ENCODE measurements at places on chromosomes 5 and 9.

- DNase-seq, result no peak
Observed at GRCh38 chr5:166716856-166717492, 1574.5 kb upstream of the WWC1 start.

GRCh38 chr5:45643056-45643455, 53.1 kb downstream of the HCN1 start:
- DNase-seq, result no peak

DNA sequence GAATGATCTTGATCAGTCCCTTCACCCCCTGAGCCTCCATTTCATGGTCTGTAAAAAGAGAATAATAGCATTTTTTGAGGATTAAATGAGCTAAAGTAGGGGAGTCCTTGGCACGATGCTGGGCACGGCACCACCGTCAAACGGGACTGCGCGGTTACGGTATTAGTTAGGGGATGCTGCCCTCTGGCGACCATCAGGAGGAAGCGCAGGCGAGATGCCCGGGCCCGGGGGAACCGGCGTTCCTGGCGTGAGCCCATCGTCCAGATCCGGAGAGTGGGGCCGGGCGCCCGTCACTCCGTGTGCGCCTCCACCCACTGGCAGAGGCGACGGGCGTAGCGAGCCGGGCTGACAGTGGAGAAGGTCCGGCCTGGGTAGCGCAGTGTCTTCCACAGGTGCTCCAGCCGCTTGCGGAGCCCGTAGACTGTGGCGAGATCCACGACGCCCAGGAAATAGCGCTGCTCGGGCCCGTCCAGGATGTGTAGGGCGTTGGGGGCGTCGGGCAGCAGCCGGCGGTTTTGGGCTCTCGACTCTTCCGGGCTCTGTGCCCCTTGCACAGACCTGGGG, 4.8 kb upstream of the ST6GALNAC4 start:
- DNase-seq, result peak; percentile 83

DNA sequence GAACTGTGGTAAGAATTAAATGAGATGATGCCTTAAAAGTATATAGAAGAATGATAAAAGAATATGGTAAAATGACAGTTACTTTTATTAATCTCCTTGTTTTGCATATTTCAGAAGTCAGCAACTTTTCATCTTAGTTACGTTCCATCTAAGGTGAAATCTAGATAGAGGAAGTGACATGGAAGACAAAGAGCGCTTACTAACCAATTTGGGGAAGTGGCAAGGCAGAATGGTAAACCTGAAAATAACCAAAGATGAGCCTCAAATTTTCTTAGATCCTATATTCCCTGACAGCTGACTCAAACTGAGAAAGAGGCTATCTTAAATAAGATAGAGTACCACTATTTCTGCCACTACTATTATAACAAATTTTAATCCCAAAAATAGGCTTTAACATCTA, 52.5 kb downstream of the FGF10 start:
- DNase-seq, result no peak

DNA sequence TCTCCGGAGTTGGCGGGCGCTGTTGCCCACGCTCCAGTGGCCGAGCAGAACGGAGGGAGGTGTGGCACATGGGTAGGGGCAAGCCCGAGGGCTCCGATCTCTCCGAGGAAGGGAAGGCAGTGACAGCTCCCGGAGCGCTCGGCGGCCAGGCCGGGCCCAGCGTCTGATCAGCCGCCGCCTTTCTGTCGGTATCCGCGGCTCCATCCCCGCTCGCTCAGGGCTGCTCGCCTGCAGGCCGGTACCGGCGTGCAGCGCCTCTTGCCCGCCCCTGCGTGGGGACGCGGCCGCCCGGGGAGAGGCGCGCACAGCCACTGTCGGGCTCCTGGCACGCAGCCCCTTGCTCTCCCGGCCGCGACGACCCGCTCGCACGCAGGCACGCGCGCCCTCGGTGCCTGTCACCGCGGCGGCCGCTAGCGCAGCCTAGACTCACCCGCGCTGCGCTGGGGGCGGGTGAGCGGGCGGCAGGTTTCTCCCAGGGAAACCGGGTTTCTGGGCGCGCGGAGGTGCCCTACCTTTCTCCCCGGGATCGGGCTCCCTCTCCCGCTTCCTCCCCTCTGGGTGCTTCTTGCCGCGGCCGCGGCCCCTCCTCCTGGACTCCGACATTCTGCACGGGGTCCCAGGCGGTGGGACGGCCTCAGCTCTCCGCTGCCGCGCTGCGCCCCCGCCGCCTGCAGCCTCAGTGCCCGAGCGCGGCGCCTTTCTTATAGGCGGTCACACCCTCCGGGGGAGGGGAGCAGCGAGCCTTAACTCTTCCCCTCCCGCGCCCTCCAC, 108.4 kb downstream of the PSD2 start:
- no peak for DNase-seq

DNA sequence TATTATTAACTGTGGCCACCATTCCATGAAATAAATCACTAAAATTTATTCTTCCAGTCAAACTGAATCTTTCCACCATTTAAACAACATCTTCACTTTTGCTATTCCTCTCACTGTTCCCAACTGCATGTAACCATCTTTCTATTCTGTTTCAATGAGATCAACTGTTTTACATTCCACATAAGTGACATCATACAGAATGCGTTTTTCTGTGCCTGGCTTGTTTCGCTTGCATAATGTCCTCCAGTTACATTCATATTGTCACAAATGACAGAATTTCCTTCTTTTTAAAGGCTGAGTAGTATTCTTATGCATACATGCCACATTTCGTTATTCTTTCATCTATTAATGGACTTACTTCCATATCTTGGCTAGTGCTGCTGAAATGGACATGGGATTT, 738.2 kb downstream of the SEMA5A start:
- no peak for DNase-seq

GRCh38 chr9:34343090-34343489, 13.7 kb downstream of the NUDT2 start:
- DNase-seq, result no peak

DNA sequence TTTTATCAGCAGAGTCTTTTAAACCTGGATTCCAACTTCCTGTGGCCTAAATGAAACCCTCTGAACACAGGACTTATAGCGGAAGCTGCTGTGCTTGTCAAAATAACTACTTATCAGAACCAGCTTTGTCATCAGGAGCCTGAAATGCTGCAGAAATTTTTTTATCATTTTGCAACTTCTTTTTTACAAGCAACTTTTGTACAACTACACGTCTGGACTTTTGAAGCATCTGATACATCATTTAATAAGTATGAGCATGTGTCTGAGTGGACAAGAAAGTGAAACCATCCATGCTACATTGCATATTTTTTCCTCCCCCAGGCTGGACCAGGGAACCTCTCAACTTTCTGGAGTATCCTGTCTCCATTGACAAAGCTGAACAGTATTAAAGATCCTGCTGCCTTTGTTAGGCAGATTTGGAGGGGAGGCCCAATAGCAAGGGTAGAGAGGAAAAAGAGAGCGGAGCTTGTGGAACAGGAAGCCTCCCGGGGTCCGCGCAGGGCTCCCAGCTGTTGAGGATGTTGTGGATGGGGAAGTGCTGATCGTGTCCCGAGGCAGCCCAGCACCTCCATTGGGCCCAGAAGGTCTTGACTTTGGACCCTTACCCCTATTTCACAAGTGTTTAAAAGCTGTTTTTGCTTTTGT, 196.6 kb downstream of the MSX2 start:
- DNase-seq, result no peak

- no peak for DNase-seq
Observed at GRCh38 chr5:92470770-92471169, 1087.7 kb upstream of the ARRDC3 start.

DNA sequence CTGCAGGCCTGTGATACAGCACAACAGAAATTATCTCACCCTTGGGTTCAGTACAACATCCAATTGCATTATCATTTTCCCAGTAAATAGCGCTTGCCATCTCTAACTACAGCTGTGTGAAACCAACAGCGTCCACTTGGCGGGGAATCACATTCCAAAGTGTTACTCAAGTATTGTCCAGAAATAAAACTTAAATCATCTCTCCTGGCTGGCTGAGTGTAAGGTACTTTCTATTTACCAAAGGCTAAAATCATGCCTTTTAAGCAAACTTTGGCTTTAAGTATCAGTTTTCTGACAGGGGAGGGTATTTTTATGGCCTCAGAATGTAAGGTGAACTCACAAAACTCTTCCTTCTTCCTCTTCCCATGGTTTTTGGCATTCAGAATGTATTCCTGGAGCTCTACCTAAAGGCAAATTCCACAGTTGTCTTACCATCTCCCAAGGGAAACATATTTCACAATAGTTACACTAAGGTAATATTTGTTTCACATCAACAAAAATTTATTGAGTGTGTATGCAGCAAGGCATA, 205.6 kb upstream of the MPDZ start:
- no peak for DNase-seq

GRCh38 chr9:108812396-108813025, 43.3 kb downstream of the ACTL7B start:
- no peak for DNase-seq

GRCh38 chr9:109914280-109915027, 134.5 kb downstream of the PALM2AKAP2 start:
- no peak for DNase-seq

- DNase-seq, result no peak
Observed at GRCh38 chr5:90220554-90220953, 189.0 kb downstream of the CETN3 start.

DNA sequence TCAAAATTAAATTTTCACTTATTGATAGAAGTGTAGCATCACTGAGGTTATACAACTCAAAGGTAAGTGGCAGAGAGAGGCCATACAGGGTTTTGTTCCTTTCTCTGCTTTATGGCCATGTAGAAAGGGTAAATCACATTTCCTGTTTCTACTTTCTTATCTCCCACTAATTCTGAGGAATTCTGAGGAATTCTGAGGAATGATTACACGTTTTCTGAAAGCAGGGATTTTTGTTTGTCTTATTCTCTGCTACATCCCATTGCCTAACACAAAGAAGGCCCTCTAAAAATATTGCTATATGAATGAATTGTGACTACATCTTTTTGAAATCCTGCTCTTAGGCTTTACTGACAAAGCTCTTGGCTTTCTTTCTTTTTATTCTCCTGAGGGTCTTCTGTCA, 516.9 kb upstream of the ZNF608 start:
- DNase-seq, result no peak

- DNase-seq, result no peak
Observed at GRCh38 chr5:7478459-7478858, 82.5 kb downstream of the ADCY2 start.

DNA sequence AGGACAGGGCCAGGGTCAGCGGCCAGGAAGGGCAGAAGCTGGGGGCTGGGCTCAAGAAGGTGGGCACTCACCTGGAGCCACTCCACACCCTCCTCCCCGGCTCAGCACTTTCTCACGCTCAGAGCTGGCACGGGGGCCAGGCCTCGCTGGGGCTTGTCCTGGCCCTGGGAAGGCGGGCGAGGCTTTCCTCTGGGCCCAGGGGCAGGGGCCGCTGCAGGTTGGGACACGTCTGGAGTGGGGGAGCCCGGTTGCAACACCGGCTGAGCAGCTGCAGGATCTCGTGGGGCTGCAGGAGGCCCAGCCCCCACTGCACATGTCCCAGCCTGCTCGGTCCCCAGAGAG, 38.9 kb upstream of the EGFL7 start:
- DNase-seq, result no peak

GRCh38 chr5:34583167-34583566, 73.0 kb upstream of the RAI14 start:
- no peak for DNase-seq

DNA sequence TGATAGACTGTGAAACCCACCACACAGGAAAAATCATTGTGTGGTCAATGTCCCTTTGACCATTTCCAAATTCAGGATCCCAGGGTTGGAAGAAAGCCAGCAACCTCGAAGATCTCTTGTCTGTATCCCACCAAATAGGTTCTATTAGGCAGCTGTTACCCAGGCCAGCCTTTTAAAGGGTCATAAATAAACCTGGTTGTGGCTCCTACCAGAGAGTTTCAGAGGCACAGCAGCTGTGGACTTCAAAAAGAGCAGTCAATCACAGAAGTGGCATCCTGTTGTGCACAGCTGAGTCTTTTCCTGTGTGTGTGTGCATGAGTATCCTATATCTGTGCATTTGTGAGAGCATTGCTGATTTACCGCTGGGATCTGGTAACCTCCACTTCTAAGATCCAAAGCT, 23.7 kb upstream of the OR2S2 start:
- no peak for DNase-seq

DNA sequence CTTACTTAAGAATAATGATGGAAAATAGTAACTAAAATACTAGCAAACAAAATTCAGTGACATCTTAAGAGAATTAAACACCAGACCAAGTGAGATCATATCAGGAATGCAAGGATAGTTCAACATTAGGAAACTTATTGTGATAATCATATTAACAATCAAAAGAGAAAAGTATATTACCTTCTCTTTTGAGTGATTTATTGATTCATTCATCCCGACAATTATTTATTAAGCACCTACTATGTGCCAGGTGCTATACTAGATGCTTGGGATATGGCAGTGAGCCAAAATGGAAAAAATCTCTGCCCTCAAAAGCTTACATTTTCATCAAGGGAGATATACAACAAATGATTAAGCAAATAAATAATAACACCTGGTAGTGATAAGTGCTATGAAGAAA, 23.7 kb upstream of the PURA start:
- no peak for DNase-seq
